Epithelial cell of umbilical artery (primary cell): ENCODE measurements at places on chromosomes 6 and 20. TPM values are rescaled to one million over a fixed set of nuclear protein-coding genes. Genes with fewer than 3 reads are reported as not detected.

The SMPD2 gene
- 7.8 and 9.4 TPM in 2 replicates for total RNA-seq

The RSPH9 gene
- 0.15 and 0.32 TPM in 2 replicates for total RNA-seq

The TMEM244 gene
- total RNA-seq, result not detected in 2 replicates

The ZNF341 gene
- total RNA-seq, result 0.65 and 0.76 TPM in 2 replicates

The TFAP2A gene
- total RNA-seq, result 0.15 and 0.32 TPM in 2 replicates

The CCHCR1 gene
- total RNA-seq, result 12.3 and 17.3 TPM in 2 replicates

The UNC5CL gene
- under 0.01 TPM in 1 of 2 replicates, not detected in the other for total RNA-seq

The HLA-DRB1 gene
- 0.32 and 2.3 TPM in 2 replicates for total RNA-seq

The ELMO2 gene
- 19.5 and 30.1 TPM in 2 replicates for total RNA-seq

The SLC13A3 gene
- 0.15 and 0.32 TPM in 2 replicates for total RNA-seq

The FKBP1A gene
- 205 and 295 TPM in 2 replicates for total RNA-seq

The SNAP91 gene
- not detected in 2 replicates for total RNA-seq

The DEFB124 gene
- not detected in 2 replicates for total RNA-seq

The RAMACL gene
- 1.6 and 2.4 TPM in 2 replicates for total RNA-seq

The TFAP2C gene
- total RNA-seq, result under 0.01 TPM in 1 of 2 replicates, not detected in the other

The PRDM13 gene
- total RNA-seq, result not detected in 2 replicates

The SHLD1 gene
- 3.0 and 3.6 TPM in 2 replicates for total RNA-seq

The CTCFL gene
- total RNA-seq, result 0.15 TPM in 1 of 2 replicates, not detected in the other

The ORC3 gene
- total RNA-seq, result 16.2 and 19.3 TPM in 2 replicates

The PTCRA gene
- total RNA-seq, result not detected in 2 replicates

The RAD21L1 gene
- 0.15 TPM in 1 of 2 replicates, not detected in the other for total RNA-seq

The FAXC gene
- 1.1 and 2.6 TPM in 2 replicates for total RNA-seq

The ADGRB3 gene
- under 0.01 TPM in 2 replicates for total RNA-seq

The MEP1A gene
- total RNA-seq, result not detected in 2 replicates

The BPIFB1 gene
- total RNA-seq, result not detected in 2 replicates

The FAM209B gene
- total RNA-seq, result not detected in 2 replicates

The PSORS1C1 gene
- total RNA-seq, result 1.3 and 3.3 TPM in 2 replicates

The SOX4 gene
- 42.9 and 65.6 TPM in 2 replicates for total RNA-seq

The SLC32A1 gene
- not detected in 2 replicates for total RNA-seq

The SALL4 gene
- 0.32 and 0.46 TPM in 2 replicates for total RNA-seq

The NRSN1 gene
- not detected in 2 replicates for total RNA-seq

The SMOC2 gene
- total RNA-seq, result not detected in 2 replicates

The ADGB gene
- total RNA-seq, result not detected in 2 replicates

The OOEP gene
- not detected in 2 replicates for total RNA-seq

The PROKR2 gene
- under 0.01 TPM in 1 of 2 replicates, not detected in the other for total RNA-seq

The IP6K3 gene
- not detected in 2 replicates for total RNA-seq

The SLC22A2 gene
- total RNA-seq, result not detected in 2 replicates

The COMMD7 gene
- total RNA-seq, result 32.7 and 33.8 TPM in 2 replicates

The TPX2 gene
- 45.8 and 58.2 TPM in 2 replicates for total RNA-seq

The METTL24 gene
- total RNA-seq, result not detected in 2 replicates

The XKR7 gene
- total RNA-seq, result not detected in 2 replicates

The SEMG1 gene
- not detected in 2 replicates for total RNA-seq

The DBNDD2 gene
- 11.4 and 12.6 TPM in 2 replicates for total RNA-seq

The KIAA1755 gene
- under 0.01 and 0.30 TPM in 2 replicates for total RNA-seq
